Cardiac septum (tissue), 1 donor: ENCODE measurements at places on chromosomes 1 and 21. TPM values are rescaled to one million over a fixed set of nuclear protein-coding genes. Genes with fewer than 3 reads are reported as not detected.

DNA sequence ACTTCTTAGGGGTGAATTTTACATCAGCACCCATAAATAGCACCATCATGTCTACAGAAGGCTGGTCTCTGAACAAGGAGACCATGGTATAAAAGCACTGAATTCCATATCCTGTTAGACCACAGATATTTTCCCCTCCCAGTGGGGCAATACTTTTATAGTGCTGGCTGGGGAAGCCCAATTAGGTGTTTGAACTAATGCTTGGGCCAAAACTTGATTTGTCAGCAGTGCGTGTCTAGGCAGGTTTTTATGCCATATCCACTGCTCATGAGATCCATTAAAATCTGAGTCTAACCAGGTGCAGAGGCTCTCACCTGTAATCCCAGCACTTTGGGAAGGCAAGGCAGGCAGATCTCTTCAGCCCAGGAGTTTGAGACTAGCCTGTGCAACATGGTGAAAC, 623.0 kb downstream of the NPHP4 start:
- no peak for DNase-seq

DNA sequence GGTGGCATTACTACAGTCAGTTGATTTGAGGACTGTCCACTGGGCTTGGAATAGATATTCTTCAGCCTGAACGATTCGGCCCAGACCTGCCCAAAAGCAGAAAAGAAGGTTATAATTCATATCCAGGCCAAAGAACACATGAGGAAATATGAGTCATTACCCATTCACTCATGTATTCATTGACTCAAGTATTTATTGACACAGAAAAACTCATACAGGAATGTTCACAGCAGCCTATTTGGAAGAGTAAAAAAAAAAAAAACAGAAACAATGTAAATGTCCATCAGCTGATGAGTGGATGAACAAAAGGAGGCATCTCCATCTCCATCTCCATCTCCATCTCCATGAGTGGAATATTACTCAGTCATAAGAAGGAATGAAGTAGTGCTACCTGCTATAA, 15.9 kb downstream of the ZMYND12 start:
- DNase-seq, result no peak

DNA sequence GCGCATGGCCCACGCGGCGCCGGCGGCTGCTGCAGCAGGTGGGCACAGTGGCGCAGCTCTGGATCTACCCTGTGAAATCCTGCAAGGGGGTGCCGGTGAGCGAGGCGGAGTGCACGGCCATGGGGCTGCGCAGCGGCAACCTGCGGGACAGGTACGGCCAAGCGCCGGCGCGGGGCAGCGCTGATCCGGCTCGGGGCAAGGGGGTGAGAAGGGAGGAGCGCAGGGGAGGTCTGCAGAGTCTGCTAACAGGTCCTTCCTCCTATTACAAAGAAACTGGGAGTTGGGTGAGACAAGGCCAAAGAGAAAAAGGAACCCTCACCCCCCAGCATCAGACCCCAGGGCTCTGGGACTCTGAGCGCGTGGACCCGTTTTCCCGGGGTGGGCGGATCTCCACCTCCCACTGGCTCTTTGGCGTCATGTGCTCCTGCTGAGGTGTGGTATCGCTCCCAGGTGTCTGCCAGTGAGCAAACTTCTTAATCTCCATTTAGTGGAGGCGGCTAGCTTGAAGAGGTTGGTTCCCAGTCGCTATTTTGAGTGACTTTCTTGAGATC, 431 bp downstream of the MTARC1 start:
- no peak for DNase-seq

DNA sequence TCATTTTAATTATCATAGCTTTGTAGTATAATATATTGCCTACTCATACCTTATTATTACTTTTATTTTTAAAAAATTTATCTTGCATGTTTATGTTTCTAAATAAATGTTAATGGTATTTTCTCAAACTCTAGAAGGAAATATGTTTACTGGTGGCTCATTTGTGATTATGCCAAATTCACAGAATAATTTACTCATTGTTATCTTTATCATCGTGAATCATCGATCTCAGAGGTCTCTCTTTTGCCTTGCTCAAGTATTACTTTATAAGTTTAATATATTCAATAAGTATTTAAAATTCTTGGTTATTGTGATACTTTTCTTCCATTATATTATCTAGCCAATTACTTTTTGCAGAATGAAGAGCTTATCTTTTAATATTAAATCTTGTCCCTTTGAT, 836.7 kb upstream of the ADAMTS5 start:
- DNase-seq, result no peak

- no peak for DNase-seq
Measured at GRCh38 chr1:109259674-109260557, 10.6 kb downstream of the CELSR2 start.

- no peak for DNase-seq
Measured at GRCh38 chr1:240232530-240232929, 140.8 kb downstream of the FMN2 start.

DNA sequence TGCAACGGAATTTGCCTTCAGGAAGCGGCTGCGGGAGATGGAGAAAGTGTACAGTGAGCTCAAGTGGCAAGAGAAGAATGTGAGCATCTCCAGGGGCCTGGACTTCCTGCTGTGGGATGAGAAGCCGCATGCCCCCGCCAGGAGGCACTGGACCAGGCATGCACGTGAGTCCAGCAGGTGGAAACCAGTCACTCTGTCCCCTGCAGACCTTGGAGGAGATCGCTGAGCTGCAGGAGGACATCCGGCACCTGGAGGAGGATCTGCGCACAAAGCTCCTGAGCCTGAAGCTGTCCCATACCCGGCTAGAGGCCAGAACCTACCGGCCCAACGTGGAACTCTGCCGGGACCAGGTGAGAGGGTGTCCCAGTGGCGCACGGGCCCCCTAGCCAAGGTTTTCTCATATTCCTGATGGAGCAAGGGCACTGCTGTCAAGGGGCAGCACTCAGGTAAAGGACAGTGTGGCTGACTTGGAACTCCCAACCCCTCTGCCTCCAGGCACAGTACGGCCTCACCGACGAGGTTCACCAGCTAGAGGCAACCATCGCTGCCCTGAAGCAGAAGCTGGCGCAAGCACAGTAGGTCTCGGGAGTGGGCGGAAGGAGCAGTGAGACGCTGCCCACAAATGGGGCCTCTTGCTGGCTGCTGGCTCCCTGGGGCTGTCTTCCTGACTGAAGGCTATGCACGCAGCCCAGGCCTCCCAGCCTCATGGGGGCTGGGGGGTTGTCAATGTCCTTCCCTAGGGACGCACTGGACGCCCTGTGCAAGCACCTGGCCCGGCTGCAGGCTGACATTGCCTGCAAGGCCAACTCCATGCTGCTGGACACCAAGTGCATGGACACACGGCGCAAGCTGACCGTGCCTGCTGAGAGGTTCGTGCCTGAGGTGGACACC, 1.2 kb upstream of the ADPRS start:
- DNase-seq, result no peak

DNA sequence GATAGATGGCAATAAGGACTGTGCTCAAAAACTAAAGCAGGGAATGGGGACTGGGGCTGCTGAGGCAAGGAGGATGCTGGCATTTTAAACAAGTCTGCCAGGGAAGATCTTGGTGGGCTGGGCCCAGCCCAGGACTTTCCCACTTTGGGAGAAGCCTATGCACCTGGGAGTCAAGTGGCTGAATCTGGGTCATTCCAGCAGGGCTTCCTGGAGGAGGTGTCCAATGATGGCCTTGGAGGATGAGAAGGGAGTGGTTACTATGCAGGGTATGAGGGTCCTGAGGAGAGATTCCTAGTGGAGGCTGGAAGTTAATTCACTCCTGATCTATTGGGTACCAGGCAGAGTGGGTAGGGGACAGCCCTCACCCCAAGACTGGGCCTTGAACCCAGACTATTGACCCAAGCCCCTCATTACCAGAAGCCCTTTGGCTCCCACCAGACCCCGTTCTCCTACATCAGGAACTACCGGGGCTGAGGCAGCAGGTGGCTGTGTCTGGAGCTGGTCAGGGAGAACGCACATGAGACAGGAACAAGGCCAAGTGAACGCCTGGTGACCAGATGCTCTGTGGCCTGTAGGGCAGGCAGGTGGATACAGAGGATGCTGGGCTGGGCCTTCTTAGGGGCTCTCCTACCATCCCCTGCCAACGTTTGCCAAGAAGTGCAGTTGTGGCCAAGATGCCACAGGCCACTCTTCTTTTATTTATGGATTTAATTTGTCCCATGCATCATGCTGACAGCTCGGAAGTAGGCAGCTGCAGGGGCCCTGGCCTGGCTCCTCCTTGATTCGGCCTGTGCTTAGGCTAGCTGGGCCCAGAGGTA, 18.3 kb upstream of the LRP8 start:
- peak; percentile 31 for DNase-seq

GRCh38 chr1:160826546-160826945, 30.6 kb downstream of the LY9 start:
- DNase-seq, result no peak

DNA sequence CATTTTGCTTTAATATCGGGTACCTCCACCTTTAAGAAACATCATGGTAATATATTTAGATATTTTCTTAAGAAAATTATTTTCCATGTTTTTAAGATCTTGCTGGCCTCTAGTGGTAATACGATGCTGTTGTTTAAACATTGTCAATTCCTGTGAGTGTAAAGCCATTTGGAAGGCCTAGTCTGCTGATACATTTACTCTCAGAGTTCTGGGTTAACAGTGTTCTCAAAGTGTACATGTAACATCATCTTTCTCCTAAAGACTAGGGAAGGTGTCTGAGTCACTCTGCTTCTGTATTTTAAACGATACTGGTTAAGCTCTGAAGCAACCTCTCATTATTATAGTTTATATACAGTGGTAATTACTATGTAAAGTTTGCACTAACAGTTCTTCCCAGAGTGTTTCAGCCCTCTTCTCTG, 189.1 kb downstream of the RASAL2 start:
- DNase-seq, result no peak

GRCh38 chr1:21821385-21822019, 9.4 kb downstream of the LDLRAD2 start:
- DNase-seq, result no peak

GRCh38 chr1:38852780-38853179, 6.8 kb downstream of the RRAGC start:
- DNase-seq, result no peak

DNA sequence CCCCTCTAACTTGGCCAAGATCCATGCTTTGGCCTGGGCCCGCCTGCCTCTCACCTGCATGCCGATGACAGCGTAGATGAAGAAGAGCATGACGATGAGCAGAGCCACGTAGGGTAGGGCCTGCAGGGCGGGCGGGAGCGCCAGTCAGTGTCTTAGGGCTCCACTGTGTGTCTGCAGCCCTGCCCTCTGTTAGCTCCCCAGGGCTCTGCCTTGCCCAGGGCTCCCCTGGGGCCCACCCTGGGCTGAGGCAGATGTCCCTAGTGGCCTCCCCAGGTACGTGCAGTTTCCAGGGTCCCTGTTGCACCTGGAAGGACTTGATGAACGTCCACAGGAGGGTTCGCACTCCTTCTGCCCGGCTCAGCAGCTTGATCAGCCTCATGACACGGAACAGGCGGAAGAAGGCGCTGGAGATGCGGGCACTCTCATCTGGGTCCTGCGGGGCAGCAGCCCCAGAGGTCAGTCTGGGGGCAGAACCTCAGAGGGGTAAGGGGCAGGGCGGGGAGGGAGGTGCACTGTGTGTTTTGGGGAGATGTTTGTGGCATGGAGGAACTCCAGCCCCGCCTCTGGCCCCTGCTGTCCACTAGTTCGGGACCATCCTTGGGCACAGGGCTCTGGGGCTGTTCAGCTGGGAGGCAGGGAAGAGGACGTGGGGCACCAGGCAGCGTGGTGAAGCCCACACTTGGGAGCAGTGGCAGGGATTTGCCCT, 29.8 kb upstream of the KIF21B start:
- DNase-seq, result no peak

GRCh38 chr1:89842567-89843272, 21.9 kb downstream of the LRRC8D start:
- DNase-seq, result no peak

CD160 gene
- total RNA-seq, result 0.22 TPM

SPRR2B gene
- total RNA-seq, result not detected

OR2M3 gene
- total RNA-seq, result not detected
